NCI-H1694 treated with DMSO at 0.1 percent for 48 hours (cell line): ENCODE measurements at places on chromosomes 4 and X.

DNA sequence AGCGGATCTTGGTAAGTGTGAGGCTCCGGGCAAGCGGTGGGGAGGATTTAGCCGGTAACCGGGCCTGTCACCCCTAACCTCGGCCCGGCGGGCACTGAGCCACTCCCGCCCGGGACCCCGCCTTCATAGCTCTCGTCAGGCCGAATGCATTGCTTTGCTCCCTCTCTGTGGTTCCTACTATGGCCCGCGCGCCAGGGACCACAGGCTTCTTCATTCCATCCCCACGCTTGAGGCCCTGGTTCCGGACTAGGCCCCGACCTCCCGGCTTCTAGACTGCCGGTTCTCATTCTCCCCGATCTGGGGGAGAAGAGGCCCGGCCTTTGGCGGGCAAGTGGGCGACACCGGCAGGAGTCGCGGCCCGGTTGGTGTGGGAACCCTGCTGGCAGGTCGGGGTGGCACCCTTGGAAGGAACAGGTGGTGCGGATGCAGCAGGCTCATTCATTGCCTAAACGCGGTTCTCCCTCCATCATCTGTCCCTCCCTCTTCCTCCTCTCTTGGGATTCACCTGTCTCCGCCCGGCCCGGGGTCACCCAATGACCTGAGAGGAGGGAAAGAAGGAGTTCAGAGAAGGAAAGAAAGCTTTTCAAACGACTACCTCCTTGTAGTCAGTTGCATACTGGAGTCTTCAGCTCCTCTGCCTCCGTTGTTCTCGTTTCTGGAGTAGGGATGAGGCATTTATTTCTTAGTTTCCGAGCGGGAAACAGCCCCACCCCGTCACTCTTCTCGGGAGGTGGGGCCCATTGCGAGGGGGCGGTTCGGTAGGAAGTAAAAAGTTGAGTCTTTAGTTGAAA lies at the start of gene NDUFC1:
Gene NDUFC1 (minus strand): TSS at position 657 of the 791 bp plus-strand sequence. CDS start 6,679 bp downstream, outside the sequence.
- DNase-seq, result peak; percentile 15

- no peak for DNase-seq
These were observed 197.3 kb upstream of the PGRMC2 start for GRCh38 chr4:128484896-128485295.

- DNase-seq, result no peak
These were observed 199.9 kb upstream of the ATP6AP2 start for GRCh38 chrX:40380655-40381488.

DNA sequence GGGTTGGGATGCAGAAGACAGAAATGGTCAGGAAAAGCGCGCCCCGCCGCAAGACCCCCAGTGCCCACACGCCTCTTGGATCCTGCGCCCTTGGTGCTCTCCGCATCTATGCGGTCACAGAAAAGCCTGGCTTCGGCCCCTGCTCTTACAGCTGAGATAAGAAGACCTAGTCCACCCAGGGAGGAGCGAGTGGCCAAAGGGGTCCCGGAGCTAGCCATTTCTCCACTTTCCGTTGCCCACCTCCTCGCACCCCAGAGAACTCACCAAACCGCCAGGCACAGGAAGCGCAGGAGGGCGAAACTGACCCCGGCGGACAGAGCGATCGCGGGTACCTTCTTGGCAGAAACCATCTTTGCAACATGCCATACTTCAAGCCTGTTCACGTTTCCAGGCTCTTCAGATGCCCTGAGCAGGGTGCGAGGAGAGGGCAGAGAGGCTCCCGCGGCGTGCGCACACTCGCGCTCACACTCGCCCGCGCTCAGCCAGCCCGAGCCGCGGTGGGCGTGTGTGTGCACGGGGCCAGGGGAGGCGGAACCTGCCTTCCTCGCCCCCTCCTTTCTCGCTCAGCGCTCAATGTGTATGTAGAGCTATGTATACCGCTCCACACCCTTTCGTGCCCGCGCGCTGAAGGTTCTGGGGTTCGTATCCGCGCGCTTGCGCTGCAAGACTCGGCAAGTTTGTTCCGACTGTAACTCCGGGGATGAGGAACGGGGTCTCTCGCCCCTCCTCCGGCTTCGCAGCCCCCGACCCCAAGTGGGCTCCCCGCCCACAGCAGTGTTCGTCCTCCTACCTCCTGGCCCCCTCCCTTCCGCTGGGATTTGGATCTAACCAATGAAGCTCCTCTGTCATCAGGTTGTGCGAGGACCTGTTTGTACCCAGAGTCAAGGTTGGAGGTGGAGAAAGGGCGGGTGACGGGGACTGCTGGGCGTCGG lies at the start of gene GABRA4:
Gene GABRA4 (minus strand): TSS at position 507 of the 932 bp plus-strand sequence. CDS start 157 bp downstream, at position 350.
- no peak for DNase-seq

DNA sequence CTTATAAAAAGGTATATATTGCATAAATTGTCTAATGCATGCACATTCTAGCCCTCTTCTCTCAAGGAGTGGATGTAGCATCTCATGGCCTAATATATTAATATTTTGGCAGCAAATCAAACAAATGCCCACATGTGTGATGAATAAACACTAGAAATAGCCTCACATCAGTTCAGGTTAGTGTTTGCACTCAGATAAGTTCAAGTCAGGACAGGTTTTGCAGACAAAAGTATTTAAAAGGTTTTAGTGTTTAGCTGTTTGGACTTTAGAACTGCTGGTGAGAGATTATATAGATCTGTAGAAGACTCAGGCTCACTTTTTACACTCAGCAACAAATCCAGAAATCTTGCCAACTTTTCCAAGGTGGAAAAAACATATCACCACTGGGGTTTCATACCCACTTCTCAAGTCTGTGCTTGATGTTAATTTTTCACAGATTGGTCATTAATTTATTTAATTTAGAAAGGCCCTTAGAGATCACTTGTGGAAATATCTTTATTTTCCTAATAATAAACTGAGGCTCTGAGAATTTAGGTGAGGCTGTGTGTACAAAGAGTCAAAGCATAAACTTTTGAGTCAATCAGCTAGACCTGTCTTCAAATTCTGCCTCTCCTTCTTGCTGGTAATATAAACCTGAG lies 362.6 kb downstream of the GASK1B start:
- DNase-seq, result no peak

GRCh38 chrX:40096395-40097091 lies 1.2 kb downstream of the BCOR start:
- DNase-seq, result no peak

DNA sequence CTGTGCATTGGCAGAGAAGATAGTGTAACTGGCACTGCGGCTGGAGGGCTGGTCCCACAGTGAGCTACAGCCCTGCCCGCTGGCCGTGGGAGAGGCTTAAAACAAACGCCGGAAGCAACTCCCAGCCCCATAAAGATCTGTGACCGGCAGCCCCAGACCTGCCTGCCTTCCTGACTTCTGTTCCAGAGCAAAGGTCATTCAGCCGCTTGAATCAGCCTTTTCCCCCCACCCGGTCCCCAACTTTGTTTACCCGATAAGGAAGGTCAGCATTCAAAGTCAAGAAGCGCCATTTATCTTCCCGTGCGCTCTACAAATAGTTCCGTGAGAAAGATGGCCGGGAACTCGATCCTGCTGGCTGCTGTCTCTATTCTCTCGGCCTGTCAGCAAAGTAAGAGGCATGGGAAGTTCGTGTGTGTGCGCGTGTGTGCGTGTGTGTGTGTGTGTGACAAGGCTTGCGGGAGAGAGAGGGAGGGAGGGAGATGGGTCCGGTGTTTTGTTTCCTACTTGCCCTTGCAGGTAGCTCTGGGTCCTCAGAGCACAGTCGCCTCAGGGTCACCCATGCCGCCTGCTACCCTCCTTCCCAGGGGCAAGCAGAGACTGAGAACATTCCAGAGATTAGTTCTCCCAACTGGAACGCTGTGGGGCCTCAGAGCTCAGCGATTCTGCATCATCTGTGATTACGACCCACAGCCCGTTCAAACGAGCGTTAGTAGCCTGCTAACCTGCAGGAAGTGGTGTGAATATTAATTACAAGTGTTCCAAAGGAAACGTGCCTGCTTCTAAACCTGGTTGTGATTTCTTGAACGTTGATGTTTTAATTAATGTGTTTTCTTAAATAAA lies at the start of gene MGST2:
Gene MGST2 (plus strand): TSS at position 130 of the 840 bp plus-strand sequence. CDS start 201 bp downstream, at position 331.
- no peak for DNase-seq

- DNase-seq, result no peak
These were observed 10.0 kb downstream of the MGST2 start for GRCh38 chr4:139675651-139676050.

GRCh38 chrX:22357621-22358020 lies 84.9 kb downstream of the CBLL2 start:
- DNase-seq, result no peak
